Activated CD4-positive, alpha-beta memory T cell treated with anti-CD3 and anti-CD28 coated beads for 36 hours (primary cell): ENCODE measurements at places on chromosomes 6 and 20.

- no peak for DNase-seq
These were observed 73.6 kb downstream of the NCR2 start for GRCh38 chr6:41408982-41409381.

GRCh38 chr6:33868141-33868540 lies 64.3 kb upstream of the MLN start:
- DNase-seq: no peak

GRCh38 chr6:71138376-71138775 lies 150.2 kb upstream of the OGFRL1 start:
- DNase-seq: no peak

- peak; percentile 75 for DNase-seq
These were observed 1.3 kb downstream of the VEGFA start for GRCh38 chr6:43771210-43771857.

- DNase-seq: no peak
These were observed 559.7 kb upstream of the POU3F2 start for GRCh38 chr6:98274691-98275090.

DNA sequence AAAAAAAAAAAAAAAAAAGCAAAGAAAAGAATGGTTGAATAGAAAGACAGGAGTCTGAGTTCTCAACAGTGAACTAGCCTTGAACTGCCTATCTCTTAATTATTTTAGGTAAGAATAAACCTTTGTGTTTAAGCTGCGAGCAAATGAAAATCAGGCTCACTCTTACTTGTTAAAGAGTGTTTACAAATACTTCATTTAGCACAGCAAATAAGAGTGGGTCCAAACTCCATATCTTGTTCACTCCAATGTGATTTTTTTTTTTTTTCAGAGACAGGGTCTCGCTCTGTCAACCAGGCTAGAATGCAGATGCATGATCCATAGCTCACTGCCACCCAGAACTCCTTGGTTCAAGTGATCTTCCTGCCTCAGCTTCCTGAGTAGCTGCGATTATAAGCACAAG lies 11.9 kb downstream of the MCM9 start:
- DNase-seq: no peak

- DNase-seq: no peak
These were observed 231.6 kb downstream of the HTR1B start for GRCh38 chr6:77231438-77232305.

- DNase-seq: no peak
These were observed 54.8 kb downstream of the NFATC2 start for GRCh38 chr20:51487565-51488268.

GRCh38 chr20:51305316-51306052 lies 237.0 kb downstream of the NFATC2 start:
- no peak for DNase-seq

DNA sequence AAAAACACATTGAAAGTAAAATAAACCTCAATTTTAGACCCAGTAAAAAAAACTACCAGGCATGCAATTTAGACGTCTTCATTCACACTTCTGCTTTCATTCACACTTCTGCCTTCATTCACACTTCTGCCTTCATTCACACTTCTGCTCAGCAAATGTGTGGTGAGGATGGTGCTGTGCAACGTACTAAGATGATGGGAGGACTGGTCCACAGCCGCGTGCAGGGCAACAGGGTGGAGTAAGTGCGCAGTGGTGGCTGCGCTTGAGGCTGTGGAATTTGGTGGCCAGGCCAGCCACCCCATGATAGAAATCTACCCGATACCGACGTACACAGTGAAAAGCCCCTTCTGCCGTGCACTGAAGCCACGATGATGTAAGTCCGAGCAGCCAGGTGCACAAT lies 114.3 kb upstream of the CD93 start:
- DNase-seq: no peak

- no peak for DNase-seq
These were observed 289.8 kb upstream of the IRAK1BP1 start for GRCh38 chr6:78577585-78577984.

DNA sequence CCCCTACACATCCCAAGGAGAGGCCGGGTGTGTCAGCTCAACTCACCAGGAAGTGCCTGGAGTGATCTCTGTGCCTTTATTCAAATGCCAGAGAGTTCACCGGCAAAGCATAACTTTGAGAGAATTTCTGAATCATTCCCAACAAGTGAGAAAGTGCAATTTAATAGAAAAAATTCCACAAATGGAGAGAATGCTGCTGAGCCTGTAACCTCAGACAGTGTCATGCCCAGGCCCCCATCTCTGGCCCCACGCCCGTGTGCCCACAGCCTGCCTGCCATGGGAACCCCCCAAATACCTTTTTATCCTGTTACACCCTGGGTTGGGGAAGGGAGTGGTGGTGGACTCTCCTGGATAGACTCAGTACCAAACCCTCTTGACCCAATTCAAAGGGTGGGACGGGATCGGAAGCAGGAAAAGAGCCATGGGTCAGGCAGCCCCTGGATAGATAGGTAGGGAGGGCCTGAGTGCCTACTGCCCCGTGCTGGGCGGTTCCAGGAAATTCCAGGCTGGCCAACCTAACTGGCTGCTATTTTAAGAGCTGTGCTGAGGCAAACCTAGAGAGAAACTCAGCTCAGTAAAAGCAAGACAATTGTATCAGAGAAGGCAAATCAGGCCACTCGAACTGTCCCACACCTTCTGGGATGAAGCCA lies 179.0 kb upstream of the FOXA2 start:
- DNase-seq: no peak

GRCh38 chr20:407953-408842 lies at the start of gene RBCK1:
Gene RBCK1, plus strand, starts transcription at chr20:408299. Its CDS starts 459 bp downstream, at chr20:408758.
- DNase-seq: peak; percentile 93

- no peak for DNase-seq
These were observed 70.5 kb upstream of the TMEM181 start for GRCh38 chr6:158489441-158489840.

- peak; percentile 14 for DNase-seq
These were observed 31.5 kb upstream of the GCM1 start for GRCh38 chr6:53179961-53180651.

GRCh38 chr6:90687775-90688380 lies 101.0 kb upstream of the MAP3K7 start:
- no peak for DNase-seq

GRCh38 chr6:38937839-38938613 lies 110.6 kb upstream of the GLP1R start:
- no peak for DNase-seq

DNA sequence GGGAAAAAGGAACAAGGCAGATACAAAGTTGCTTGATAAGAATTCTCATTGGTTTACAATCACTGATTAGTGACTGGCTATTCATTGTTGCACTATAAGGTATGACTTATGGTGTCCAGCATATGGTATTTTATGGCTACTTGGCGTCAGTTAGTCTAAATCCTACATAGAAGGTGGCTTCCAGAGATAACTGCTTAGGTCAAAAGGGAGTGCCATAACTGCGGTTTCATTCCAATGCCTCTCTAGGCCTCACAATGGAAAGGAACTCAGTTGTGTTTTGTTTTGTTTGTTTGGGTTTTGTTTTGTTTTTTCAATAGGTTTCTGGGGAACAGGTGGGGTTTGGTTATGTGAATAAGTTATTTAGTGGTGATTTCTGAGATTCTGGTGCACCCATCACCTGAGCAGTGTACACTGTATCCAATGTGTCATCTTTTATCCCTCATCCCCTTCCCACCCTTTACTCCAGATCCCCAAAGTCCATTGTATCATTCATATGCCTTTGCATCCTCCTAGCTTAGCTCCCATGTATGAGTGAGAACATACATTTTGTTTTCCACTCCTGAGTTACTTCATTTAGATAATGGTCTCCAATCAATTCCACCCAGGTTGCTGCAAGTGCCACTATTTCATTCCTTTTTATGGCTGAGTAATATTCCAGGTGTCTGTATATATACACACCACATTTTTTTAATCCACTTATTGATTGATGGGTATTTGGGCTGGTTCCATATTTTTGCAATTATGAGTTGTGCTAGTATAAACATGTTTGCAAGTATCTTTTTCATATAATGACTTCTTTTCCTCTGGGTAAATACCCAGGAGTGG lies 7.0 kb downstream of the GOPC start:
- no peak for DNase-seq

GRCh38 chr6:15296735-15297134 lies 50.9 kb downstream of the JARID2 start:
- peak; percentile 61 for DNase-seq

- no peak for DNase-seq
These were observed 9.9 kb upstream of the SDCBP2 start for GRCh38 chr20:1338801-1339200.

- DNase-seq: no peak
These were observed 139.3 kb upstream of the PHACTR1 start for GRCh38 chr6:12577124-12577850.

DNA sequence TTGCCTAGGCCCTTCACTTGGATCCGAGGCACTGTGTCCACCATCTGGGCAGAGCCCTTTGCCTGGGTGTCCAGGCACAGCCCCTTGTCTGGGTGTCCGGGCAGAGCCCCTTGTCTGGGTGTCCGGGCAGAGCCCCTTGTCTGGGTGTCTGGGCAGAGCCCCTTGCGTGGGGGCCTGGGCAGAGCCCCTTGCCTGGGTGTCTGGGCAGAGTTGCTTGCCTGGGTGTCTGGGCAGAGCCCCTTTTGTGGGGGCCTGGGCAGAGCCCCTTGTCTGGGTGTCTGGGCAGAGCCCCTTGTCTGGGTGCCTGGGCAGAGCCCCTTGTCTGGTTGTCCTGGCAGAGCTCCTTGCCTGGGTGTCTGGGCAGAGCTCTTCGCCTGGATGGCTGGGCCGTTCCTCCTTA lies 443.4 kb upstream of the CDH4 start:
- DNase-seq: no peak

DNA sequence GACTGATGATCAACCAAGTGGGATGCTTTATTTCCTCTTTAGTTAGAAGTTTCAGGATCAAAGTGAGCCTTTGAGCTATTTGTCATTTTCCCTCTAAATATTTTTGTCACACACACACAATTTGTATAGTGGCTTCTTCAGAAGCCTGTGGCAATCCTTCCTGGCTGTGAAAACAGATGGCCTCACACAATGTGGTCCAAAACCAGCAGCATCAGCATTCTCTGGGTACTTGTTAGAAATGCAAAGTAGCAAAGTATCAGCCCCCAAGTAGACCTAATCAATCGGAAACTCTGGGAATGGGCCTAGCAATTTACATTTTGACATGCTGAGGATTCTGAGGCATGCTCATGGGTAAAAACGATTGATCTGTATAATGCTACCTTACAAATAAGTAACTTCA lies 115.9 kb downstream of the PAX1 start:
- no peak for DNase-seq

- no peak for DNase-seq
These were observed 6.0 kb downstream of the HSF2 start for GRCh38 chr6:122405417-122405816.

DNA sequence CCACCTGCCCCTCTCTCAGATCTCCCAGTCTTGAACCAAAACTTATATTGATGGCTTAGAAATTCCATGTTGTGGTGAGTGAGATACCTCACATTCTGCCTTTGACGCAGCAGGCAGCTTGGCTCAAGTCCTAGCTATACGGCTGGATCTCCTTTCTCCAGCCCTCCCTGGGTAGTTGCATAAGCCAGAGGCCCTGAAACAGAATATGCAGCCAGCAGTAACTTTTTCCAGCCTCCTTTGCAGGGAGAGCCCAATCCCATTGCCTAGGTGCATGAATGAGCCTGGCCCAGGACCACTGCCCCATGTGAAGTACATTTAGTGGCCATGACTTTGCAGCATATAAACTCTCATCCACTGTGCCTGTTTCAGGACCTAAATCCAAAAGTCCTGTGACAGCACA lies 202.2 kb upstream of the CDYL start:
- DNase-seq: no peak

- DNase-seq: no peak
These were observed 220.8 kb upstream of the FOXA2 start for GRCh38 chr20:22805219-22805618.

DNA sequence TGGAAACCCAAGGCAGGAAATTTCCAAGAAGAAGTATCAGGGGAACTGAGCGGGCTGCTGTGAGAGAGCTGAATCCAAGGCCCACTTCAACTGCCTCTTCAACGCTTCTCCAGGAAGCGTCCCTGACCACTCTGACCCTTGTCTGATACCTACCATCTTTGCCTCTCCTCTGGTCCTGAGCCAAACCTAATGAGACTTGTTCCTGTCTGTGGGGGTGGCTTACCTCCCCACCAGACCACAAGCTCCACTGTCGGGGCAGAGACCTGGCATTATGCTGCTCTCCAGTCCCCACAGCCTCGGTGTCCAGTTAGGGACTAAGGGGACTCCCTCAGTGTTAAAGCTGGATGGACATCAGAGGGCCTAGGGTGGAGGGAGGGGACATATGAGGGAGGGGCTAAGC lies 49.7 kb downstream of the LRFN2 start:
- no peak for DNase-seq

- no peak for DNase-seq
These were observed 2.7 kb upstream of the TRERF1 start for GRCh38 chr6:42454428-42454791.

GRCh38 chr6:10779076-10779475 lies 31.5 kb downstream of the TMEM14B start:
- DNase-seq: no peak

DNA sequence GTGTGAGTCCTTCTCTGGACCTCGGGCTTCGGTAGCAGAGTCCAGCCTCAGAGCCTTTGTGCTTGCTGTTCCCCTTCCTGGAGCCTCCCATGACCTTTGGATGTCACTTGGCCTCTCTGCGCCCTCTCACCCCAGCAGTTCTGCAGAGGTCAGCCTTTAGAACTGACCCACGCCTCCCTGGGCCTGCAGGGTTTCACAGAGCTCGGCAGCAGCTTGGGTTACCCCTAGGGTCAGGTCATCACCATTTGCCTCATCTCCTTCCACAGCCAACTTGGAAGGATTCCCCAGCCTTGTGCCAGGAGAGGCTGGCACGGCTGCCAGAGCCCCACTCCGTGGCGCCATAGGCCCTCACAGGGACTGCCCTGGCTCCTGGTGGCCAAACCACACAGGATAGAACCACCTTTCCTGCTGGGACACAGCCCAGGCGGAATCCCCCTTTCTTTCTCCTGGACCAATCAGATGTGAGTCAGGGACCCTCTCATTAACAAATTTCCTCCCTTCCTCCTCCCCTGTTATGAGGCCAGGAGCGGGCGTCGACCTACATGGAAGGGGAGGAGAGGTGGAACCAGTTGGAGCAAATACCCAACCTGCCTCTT lies 13.9 kb upstream of the SIRPA start:
- no peak for DNase-seq

- no peak for DNase-seq
These were observed 557.6 kb downstream of the QKI start for GRCh38 chr6:163971841-163972838.

DNA sequence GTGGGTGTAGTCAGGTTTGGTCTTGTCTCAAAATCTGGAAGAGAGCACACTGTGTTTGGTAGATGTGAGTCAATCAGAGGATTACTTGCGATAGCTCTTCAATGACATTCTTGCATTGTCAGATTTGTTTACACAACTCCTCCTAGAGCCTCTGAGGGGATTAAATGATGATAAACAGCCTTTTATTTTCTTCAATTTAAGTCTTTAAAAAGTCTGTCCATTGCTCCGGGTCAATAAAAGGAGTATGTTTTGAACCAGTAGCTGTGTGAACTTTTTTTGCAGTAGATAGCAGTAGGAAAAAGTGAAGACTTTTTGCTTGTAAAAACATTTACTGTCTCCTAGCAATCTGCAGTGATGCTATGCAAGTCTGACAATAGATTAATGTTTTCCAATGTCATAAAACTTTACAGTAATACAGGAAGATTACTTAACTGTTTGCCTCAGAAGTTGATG lies 49.9 kb downstream of the GJA1 start:
- DNase-seq: no peak
